SK-N-SH (cell line): ENCODE measurements at places on chromosomes 11 and 22.

DNA sequence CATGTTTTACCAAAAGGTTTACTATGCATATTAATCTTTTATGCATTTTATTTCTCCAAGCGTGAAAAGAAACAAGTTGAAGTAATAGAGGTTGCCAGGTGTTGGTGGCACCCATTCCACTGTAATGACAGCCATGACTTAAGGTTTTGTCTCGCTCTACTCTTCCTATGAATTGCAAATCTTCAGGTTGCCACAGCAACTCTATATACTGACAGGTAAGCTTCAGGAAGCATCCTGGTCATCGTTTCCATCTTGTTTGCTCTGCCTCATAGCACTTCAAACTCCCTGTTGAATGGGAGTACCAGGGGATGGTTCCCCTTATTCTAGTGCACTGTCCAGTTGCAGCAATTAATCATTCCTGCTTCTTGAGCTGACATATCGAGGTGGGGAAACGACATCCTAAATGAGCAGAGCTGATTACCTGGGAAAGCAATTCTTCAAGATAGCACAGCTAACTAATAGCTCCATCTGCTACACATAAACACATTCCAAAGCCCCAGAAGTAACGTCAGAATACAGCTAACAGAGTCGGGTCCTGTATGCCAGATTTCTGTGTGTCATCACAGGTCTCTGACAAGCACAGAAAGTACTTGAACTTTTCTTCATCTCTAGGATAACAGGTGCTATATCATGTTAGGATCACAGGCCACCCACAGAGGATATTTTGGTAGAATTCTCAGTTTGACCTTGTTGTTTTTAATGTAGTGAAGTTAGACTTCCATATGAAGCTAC, 80.3 kb downstream of the CADM1 start:
- H3K27me3 ChIP-seq: no peaks in the 10 kb centered on the region
- no peak overlapping the region for H3K27ac ChIP-seq
- peaks cover 25% of the 10 kb centered on the region for H3K4me1 ChIP-seq

- no peak overlapping the region for H3K27ac ChIP-seq
- no peaks in the 10 kb centered on the region for H3K36me3 ChIP-seq
- no peak for DNase-seq
Observed at GRCh38 chr22:36415415-36416168, 27.8 kb upstream of the MYH9 start.

GRCh38 chr11:79304599-79305212, 136.1 kb downstream of the TENM4 start:
- H3K4me1 ChIP-seq: no peaks in the 10 kb centered on the region
- H3K27me3 ChIP-seq: no peaks in the 10 kb centered on the region
- DNase-seq: no peak
- H3K36me3 ChIP-seq: peaks cover 3% of the 10 kb centered on the region
- no peak overlapping the region for H3K4me3 ChIP-seq

- H3K27ac ChIP-seq: no peak overlapping the region
- H3K4me1 ChIP-seq: no peaks in the 10 kb centered on the region
- H3K27me3 ChIP-seq: peaks cover 11% of the 10 kb centered on the region; the same call in 1 of the 2 replicates
- DNase-seq: no peak
Observed at GRCh38 chr22:44550711-44551491, 52.9 kb upstream of the RTL6 start.

GRCh38 chr11:58506935-58507334, 970 bp downstream of the OR5B21 start:
- H3K36me3 ChIP-seq: no peaks in the 10 kb centered on the region
- no peaks in the 10 kb centered on the region for H3K27me3 ChIP-seq
- no peak overlapping the region for H3K4me3 ChIP-seq
- no peak overlapping the region for H3K27ac ChIP-seq
- no peak for DNase-seq
- no peaks in the 10 kb centered on the region for H3K4me1 ChIP-seq

DNA sequence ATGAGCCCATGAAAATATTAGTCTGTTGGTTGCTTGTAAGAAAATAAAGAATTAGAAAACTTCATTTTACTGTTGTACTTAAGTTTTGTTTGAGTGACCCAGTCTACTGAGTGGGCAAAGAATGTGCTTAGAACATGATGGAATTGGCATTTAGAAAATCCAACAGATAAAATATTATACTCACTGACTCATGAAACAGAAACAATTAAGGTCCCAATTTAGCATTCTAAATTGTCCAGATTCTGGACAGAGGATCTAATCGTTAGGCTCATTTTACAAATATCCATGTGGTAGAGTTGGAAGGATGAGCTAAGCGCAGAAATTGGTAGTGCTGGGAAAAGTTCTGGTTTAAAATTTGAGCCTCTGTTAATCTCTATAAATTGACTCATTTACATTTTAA, 45.4 kb downstream of the METTL15 start:
- H3K27ac ChIP-seq: 0 out of 2 replicates have a peak overlapping the region, but pooled peaks have one; percentile 17
- no peaks in the 10 kb centered on the region for H3K4me1 ChIP-seq
- H3K27me3 ChIP-seq: no peaks in the 10 kb centered on the region
- no peak overlapping the region for H3K4me3 ChIP-seq

DNA sequence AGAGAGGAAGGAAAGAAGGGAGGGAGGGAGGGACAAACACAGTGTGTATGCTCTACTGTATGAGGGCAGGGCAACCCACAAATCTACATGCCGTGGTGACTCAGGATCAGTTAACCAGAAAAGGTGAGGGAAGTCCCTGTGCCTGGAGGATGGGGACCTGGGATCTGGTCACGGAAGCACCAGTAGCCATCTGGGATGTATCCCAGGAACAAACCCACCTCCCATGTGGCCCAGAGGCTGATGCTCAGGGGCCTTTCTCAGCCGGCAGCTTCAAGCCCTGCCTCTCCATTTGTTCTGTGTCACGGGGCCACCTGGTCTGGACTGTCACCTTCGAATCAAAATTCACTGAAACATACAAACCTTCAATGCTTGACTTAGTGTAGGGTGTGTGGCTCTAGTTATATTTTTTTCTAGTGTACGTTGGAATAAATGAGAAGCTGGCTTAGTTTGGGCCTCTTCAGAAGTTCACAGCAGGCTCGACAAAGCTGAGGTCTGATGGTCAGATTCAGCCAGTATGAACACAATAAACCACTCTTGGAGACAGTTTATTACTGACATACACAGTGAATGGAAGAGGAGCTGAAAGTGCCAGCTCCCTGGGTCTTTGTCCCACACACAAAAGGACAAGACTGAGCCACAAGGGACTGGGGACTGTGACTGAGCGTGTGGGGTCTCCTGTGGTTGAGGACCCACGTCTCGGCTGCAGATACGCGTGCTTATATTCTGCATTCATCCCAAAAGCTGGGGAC, 23.5 kb upstream of the RTL6 start:
- H3K4me3 ChIP-seq: no peak overlapping the region
- H3K36me3 ChIP-seq: no peaks in the 10 kb centered on the region
- H3K27ac ChIP-seq: no peak overlapping the region
- H3K27me3 ChIP-seq: no peaks in the 10 kb centered on the region; the same call in 1 of the 2 replicates

DNA sequence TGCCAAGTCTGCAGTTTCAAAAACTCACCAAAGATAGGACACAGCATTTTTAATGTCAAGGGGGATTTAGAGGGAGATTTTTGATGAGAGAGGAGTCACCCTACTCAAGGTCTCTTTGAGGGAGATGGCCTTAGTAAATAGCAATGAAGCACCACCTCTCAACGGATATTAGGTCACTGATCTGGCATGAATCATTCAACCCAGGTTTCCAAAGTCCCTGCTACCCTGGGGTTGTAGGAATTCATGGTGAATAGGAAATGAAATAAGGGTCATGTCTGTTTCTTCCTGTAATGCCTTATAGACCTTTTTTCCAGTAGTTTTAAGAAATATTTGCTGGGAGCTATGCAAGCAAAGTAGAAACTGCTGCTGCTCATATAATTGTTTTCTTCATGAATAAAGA, 2154.9 kb downstream of the LRRC4C start:
- no peaks in the 10 kb centered on the region for H3K27me3 ChIP-seq
- no peak overlapping the region for H3K27ac ChIP-seq
- no peaks in the 10 kb centered on the region; the same call in 1 of the 2 replicates for H3K4me1 ChIP-seq
- no peak overlapping the region for H3K4me3 ChIP-seq
- H3K36me3 ChIP-seq: no peaks in the 10 kb centered on the region
- no peak for DNase-seq
